Brain microvascular endothelial cell (primary cell): ENCODE measurements at places on chromosomes 7 and 10.

GRCh38 chr7:85275204-85275603 is 88.3 kb upstream of the SEMA3D start:
- DNase-seq: no peak

DNA sequence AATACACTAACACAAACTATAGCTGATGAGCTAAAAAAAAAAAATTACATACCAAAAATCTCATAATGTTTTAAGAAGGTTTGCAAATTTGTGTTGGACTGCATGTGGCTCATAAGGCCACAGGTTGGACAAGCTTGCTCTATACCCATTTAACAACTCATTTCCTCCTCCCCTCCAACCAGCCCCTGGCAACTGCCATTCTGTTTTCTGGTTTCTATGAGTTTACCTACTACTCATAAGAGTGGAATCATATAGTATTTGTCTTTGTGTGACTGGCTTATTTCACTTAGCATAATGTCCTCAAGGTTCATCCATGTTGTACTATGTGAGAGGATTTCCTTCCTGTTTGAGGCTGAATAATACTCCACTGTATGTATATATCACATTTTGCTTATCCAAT is 100.4 kb upstream of the ARHGAP21 start:
- peak; percentile 23 for DNase-seq

DNA sequence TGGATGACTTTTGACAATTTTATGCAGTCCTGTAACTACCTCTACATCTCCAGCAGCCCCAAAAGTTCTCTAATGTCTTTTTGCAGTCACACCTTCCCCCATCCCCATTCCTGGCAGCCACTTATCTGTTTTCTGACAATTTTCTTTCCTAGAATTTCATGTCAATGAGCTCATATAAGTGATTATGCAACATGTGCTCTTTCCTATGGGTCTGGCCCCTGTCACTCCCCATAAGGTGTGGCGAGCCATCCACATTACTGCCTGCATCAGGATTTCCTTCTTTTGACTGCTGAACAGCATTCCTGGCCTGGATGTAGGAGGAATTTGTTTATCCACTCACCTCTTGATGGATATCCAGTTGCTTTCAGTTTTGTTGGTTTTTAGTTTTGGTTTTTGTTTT is 146.7 kb upstream of the MGMT start:
- DNase-seq: no peak

DNA sequence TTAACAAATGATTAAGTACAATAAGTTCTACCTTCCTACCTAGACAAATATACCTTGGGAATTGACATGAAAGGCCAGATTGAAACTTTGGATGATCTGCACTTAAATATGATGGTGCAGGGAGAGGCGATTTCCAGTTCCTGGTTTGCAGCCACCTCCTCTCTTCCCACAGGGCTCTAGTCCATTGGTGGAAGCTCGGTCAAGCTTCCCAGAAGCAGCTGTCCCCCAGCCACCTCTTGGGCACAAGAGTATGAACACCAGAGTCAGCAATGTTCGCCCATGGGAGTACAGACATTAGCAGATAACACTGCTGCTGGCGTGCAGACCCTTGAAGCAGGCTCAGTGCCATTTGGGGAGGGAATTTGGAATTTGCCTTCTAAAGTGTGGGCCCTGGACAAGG is 1.5 kb upstream of the CPVL start:
- DNase-seq: no peak

- DNase-seq: no peak
These were observed 41.8 kb downstream of the FAM204A start for GRCh38 chr10:118300320-118300719.

- peak; percentile 31 for DNase-seq
These were observed 200.3 kb downstream of the CACNB2 start for GRCh38 chr10:18340496-18341051.

- no peak for DNase-seq
These were observed 335.2 kb upstream of the C7orf33 start for GRCh38 chr7:148255333-148255732.

DNA sequence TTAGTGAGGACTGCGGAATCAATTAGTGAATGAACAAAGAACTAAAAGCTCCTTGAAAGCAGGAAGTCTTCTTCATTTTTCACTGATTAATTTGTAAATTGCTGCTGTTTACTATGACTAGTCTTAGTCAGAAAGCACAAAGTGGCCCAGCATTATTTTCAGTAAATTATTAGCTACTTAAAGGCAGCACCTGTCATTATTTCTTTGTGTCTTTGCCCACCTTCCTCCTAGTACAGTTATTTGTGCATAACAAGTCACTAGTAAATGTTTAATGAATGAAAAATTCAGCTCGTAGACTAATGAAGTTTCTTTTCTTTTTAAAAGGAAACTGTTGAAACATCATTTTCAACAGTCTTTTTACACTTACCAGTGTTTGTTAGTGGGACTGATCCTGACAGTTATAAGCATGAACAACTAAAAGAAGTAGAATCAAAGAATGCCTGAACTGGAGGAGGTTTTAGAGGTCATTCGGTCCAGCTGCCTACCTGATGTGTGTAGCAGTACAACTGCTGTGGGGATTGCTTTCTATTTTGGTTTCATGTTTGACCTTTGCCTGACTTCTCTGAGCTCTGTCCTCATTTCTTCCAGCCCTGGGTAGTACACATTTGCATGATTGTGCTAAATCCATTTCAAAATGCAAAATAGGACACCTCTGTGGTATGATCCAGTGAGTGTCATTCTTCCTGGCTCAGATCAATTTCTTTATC is 140.0 kb upstream of the PHYHIPL start:
- no peak for DNase-seq

DNA sequence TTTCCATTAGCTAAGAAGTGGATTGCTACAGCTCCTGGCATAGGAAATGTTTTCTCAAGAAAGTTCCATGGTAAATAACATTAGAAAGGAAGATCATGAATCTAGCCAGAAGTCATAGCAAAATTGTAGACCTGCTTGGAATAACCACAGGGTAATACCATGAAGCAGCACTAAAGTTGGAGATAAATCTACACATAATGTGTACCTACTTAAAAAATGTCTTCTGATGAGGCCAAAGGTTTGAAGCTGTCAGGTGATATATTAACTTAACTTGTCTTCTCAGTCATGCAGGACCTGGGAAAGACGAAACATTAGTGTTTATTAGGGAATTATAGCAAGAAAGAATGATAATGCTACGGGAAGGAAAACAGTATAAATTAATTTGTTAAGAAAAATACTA is 6.3 kb downstream of the CISD1 start:
- DNase-seq: no peak

- DNase-seq: no peak
These were observed 5.7 kb upstream of the FAM241B start for GRCh38 chr10:69624245-69624786.

- DNase-seq: no peak
These were observed 48.1 kb upstream of the EXOC6 start for GRCh38 chr10:92800134-92800733.

DNA sequence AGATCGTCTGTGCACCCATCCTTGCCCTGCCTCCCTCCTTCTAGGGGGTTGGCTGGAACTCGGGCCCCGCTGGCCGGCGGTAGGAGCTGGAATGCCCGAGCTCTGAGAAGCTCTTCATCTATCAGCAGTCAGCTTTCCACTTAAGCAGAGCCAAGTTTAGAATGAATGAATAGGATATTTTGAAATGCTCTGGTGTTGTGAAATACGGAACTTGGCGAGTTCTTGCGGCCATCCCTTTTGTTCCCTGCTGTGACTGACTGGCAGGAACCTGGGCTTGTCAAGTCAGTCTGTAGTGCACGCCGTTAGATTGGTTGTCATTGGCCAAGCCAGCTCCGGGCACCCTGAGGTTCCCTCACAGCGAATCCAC is 33.3 kb downstream of the FOXK1 start:
- peak; percentile 66 for DNase-seq

GRCh38 chr10:79390551-79391229 is 43.4 kb downstream of the PPIF start:
- no peak for DNase-seq

DNA sequence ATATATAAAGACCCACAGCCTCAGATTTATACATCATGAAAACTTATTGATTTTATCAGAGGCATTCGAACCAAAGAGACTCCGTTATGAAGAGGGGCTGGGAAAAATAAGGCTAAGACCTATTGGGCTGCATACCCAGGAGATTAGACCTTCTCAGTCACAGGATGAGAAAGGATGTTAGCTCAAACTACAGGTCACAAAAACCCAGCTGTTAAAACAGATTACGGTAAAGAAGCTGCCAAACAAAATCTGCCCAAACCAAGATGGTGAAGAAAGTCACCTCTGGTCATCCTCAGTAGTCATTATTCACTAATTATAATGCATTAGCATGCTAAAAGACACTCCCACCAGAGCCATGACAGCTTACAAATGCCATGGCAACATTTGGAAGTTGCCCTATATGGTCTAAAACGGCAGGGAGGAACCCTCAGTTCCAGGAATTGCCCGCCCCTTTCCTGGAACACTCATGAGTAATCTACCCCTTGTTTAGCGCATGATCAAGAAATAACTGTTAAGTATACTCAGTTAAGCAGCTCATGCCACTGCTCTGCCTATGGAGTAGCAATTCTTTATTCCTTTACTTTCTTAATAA is 362.5 kb upstream of the PCDH15 start:
- no peak for DNase-seq

- DNase-seq: no peak
These were observed 475.4 kb upstream of the IGFBP3 start for GRCh38 chr7:46396481-46396880.

DNA sequence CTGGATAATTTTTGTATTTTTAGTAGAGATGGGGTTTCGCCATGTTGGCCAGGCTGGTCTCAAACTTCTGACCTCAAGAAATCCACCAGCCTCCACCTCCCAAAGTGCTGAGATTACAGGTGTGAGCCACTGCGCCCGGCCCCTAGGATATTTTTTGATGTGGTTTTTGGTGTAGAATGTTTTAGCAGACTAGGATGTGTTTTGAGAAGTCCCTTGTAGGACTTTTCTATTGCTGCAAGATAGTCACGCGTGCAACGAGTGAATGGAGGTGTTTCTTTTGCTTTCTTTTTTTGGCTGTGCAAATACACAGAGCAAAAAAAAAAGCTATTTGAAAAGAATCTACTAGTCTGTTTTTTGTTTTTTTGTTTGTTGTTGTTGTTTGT is 29.8 kb upstream of the KLF6 start:
- DNase-seq: no peak

DNA sequence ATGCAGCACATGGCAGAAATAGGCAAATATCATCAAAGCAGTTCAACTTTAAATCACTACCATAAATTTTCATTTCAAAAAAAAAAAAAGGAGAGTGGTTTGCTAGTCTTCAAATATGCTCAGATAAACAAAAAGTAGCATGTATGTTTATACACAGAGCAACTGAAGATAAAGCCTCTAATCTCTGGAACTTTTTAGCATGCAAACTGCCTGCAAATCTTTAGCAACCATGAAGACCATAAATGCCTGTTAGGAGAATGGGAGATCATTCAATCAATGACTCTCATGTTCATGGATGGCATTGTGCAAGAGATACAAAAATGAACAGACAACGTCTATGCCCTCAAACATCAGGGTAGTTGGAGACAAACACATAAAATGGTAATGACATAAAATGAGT is 57.3 kb downstream of the ORC5 start:
- DNase-seq: no peak

DNA sequence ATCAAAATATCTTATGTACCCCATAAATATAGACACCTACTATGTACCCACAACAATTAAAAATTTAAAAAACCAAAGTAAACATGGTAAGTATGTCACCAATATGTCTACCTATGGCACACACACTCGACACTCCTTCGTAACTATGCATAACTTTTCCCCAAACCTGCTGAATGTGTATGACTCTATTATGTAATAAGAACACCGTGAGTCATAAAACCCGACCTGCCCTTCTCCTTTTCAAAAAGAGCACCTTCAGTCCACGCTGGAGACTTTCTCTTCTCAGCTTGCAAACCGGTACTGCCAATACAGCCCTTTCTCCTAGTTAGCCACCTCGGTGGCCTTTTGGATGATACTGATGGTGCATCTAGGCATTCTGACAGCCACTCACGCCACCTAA is 186.3 kb downstream of the PRPF18 start:
- DNase-seq: no peak

GRCh38 chr7:35250941-35251340 is 3.0 kb downstream of the TBX20 start:
- DNase-seq: no peak

- no peak for DNase-seq
These were observed 409.8 kb upstream of the NPVF start for GRCh38 chr7:25638068-25638467.

GRCh38 chr10:71064413-71065118 is 147.8 kb upstream of the UNC5B start:
- no peak for DNase-seq

DNA sequence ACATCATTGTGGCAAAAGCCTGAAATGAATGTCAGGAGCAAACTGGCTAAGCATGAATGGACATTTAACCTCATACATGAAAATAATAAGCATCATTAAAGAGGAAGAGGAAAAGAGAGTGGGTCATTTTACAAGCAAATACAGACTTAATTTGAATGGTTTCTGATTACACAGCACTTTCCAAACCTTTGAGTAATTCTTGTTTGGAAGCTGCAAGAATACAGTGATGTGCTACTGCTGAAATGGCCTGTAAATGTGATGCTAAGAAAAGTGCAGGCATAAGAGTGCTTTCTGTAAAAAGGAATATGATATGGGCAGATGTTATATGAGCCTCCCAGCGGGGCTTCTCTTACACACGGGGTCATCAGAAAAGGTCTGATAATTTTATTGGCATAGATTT is 30.2 kb downstream of the TAS2R16 start:
- no peak for DNase-seq

GRCh38 chr7:70935854-70936253 is 196.1 kb upstream of the GALNT17 start:
- no peak for DNase-seq

- no peak for DNase-seq
These were observed 62.7 kb upstream of the LRRC4 start for GRCh38 chr7:128093614-128094570.

DNA sequence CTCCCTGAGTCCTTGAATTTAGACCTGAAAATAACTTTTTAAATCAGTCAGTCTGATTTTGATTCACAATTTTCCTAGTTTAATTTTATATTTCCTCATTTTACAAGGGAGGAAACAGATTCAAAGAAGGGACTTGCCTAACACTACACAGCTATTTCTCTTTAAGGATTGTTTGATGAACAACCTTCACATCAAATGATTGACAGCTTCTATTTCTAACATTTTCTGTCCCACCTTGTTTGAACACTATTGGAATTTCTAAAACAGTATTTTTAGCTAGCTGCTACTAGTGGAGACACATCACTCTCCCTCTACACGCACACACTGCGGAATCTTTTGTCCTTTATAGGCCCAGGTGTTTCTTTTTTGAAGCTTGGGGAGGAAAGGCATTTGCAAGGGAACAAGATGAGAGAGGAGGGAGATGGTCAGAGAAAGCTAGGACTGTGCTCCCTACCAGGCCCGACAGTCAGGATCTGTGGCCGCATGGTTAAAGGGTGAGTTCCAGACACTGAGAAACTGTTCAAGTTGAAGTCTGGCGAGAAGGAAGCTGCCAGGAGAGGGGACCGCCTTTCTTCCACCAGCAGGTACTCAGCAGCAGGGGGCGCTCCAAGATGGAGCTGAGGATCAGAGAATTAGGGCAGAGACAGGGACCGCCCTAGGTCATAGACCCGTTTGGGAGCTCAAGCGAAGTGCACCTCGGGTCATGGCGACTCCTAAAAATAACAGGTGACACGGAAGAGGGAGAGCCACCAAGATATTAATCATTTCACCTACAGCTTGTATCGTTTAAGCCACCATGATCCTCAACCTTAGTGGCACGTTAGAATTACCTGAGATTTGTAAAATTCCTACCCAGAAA is 49.7 kb downstream of the DNAJC12 start:
- DNase-seq: peak; percentile 16
